ENCODE measurements at places on chromosomes 13 and 19. TPM values are rescaled to one million over a fixed set of nuclear protein-coding genes. Genes with fewer than 3 reads are reported as not detected.

- DNase-seq = no peak
Observed at GRCh38 chr19:38409631-38410133, 6.8 kb downstream of the FAM98C start.

DNA sequence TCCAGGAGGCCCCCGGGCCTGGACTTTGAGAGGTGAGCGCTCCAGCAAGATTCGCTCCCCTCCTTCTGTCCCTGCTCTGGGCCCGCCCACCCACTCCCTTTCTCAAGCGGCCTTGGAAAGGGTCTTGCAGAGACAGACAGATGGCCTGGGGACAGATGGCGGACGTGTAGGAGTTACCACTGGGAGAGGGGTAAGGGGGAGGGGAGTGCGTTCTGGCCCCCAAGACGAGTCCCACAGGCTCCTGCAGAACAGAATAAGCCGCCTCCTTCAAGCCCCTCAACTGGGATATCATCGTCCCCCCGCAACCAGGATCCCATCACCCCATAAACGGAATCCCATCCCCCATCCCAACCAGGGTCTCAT is 3.6 kb upstream of the TNFAIP8L1 start:
- no peak for DNase-seq

DNA sequence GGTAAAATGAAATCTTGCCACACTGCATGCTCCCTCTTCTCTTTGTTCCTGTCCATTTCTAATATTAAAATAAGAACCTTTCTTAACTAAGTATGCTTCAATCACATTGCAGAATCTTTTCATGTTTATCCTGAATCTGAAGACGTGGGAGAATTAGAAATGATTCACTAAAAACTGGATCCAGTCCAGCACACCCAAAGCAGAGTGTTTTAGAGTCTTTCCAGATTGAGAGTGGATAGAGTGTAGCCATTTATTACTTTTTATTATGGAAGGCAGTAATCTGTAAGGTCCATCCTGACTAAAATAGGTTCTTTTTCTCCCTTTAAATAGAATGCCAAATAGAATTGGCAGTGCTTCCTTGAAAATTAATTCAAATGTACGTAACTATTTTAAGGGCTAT is 453.5 kb downstream of the TDRD3 start:
- no peak for DNase-seq

GRCh38 chr19:12194827-12195731 is 32.2 kb downstream of the ZNF136 start:
- DNase-seq = no peak

- DNase-seq = no peak
Observed at GRCh38 chr13:95652821-95653220, 8.3 kb upstream of the DZIP1 start.

DNA sequence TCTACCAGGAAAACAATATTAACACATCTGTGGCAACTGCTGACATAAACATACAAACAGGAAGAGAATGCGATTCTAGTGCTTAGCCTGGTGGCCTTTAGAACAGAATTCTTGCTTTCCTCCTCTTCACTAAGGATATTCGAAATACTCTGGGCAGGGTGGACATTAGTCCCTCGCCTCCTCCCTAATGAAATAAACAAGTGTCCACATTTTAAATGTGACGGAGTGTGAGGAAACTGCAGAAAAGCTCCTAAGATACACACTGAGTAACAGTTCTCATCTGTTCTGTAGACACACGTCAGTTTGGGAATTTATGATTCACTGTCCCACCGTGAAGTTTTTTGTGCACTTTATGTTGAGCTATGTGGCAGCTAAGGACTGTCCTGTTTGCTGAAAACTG is 639 bp downstream of the STARD13 start:
- no peak for DNase-seq

- DNase-seq = peak; percentile 7
Observed at GRCh38 chr13:26585136-26585535, 27.7 kb downstream of the WASF3 start.

DNA sequence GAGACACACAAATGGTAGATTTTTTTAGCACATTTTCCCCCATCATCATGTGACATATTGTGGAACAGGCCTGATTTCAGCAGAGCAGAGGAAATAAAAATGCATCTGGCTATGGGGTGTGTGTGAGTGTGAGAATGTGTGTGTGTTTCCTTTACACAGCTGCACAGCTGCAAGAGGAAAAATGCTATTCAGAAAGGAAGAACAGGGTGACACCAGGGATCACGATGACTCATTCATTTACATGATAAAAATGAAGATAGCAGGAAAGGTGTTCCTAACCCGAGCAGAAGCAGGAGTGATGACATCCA is 469.5 kb upstream of the TSHZ3 start:
- DNase-seq = no peak

GRCh38 chr19:10682397-10683063 is 18.7 kb upstream of the QTRT1 start:
- no peak for DNase-seq

DNA sequence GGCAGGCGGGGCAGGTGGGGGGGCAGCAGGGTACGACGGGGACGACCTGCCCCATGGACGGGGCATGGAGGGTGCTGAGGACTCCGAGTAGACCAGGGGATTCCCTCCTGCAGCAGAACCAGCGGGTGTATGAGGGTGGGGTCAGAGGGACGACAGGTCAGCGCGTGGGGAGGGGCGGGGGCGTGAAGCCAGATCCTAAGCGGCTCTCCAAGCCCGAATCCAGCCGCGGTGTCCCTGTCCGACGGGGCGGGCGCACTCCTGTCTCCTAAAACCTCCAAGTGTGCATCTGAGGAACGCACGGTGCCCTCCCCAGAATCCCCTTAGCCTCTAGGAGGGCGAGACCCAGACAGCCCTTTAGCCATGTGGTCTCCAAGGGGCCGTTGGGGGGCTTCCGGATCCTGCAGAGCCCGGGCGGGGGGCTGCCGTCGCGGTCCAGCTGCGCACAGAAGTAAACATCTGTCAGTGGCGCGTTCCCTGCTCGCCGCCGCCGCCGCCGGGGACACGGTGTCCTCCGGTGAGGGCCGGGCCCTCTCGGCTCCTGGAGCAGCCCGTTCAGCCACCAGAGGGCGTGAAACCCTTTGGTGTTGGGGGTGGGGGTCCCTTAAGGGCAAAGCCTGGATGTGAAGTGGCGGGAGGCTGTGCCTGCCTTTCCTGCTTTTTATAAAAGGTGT is 730 bp downstream of the NRTN start:
- no peak for DNase-seq

GRCh38 chr13:98824376-98825160 is 72.1 kb upstream of the SLC15A1 start:
- no peak for DNase-seq

DNA sequence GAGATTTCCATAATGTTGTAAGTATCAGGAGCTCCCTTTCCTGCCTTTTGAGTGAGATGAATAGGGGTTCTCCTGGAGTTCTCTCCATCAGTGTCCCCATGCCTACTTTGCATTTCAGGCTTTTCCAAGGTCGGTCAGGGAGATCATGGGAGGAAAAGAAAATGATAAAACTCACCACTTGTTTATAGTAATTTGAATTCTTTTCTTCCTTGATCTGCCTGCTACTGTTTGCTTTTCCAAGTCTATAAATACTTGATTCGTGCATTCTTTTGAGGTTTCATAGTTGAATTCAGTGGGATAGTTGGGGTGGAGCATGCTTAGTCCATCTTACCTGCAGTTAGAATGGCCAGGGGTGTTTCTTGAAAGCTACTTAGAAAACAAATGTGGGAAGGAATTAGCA is 51.5 kb downstream of the PCCA start:
- DNase-seq = no peak

DNA sequence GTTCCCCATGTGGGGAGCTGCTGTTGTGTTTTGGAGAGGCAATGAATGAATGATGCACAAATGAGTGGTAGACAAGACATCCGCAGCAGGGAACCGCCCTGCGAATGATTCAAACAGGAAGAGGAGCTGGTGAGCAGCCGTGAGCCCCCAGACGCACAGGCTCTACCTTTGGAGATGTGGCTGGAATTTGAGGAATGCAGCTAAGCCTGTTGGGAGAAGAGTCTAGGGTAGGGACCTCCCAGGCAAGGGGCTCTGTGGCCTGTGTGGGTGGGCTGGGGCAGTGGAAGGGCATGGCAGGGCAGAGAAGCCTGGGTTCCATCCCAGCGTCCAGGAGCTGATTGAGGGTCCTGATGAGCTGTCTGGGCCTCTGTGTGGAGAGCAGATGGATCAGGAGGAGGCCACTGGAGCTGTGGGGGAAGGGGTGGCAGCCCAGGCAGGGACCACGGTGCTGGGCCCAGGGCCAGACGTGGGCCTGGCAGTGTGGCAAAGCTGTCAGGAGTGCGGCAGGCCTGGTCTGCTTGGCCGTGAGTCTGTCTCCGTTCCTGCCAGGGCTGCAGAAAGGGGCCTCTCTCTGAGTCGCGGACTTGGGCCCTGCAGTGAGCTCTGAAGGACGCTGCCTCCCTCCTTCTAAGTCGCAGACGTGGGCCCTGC is 41.8 kb upstream of the DCUN1D2 start:
- no peak for DNase-seq

DNA sequence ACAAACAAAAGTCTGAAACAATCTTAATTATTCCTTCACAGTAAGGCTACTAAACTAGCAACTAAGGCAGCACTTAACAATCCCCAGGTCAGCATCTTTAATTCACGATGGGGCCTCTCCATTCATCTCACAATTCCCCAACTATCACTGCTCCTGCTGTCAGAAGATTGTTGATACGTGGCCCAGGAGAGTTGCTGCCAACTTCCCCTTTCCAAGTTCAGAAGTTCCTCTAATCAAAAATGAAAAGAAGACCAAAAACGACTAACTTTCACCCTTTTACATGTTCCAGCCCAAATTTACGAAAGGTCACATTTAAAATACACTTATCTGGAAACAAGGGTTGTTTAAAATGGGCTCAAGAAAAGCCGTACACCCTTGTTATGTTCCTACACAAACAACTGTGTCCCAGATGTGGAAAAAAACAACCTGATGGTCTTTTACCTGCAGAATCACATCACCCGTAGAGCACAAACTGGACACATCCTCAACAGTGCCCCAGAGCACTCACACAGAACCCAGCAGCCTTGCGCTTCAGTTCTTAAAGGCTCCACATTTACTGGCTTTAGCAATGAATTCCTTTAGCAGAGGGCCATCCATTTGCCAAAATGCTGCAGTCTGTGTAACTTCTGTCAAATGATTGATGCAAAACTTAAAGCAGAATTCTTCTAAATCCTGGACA is 38.0 kb downstream of the PHF11 start:
- no peak for DNase-seq

DNA sequence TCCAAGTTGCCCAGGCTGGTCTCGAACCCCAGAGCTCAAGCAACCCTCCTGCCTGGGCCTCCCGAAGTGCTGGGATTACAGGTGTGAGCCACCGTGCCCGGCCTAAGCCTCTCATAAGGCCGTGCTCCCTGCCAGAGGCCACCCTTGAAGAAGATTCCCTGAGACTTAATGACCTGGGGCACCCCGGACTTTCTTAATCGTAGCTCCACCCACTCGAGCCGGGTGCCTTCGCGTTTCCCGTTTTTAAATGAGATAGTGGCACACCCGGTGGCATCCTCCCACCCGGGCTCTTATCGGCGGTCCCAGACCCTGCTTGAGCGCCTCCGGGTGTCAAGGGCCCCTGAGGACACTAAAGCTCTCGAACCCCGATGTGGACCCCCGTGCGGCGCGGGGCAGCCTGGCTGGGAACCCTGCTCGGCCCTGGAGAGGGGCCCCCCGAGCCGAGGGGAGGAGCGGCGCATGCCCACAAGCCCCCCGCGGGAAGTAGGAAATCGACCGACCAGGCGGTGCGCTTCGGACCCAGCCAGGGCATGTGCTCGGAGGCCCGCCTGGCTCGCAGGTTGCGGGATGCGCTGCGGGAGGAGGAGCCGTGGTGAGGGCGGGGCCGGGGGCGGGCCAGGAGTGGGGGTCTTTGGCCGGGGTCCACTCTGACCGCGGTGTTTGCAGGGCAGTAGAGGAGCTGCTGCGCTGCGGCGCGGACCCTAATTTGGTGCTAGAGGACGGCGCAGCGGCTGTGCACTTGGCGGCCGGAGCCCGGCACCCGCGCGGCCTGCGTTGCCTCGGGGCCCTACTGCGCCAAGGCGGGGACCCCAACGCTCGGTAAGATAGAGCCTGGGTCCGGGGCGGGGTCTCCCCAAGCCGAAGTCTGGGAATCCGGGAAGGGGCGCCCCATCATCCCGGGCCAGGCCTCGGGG is at the start of gene ANKLE1:
TSS of gene ANKLE1 (plus strand) at position 511 of the 914 bp plus-strand sequence. CDS start at position 531, 20 bp downstream.
- DNase-seq = no peak

DNA sequence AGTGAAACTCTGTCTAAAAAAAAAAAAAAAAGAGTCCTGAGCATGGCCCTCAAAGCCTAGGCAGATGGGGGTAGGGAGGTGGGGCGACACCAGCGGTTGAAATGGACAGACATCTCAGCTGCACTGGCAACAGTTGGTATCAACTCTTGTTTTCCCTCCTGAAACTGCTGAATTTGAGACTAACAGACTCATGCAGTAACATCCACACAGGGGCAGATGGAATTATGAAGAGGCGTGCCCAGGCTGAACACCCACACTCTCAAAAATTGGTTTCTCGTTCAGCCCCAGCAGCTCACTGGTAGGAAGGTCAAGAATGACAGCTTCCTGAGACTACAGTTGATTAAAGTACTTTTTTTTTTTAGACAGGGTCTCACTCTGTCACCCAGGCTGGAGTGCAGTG is 24.1 kb downstream of the PBX4 start:
- no peak for DNase-seq

DNA sequence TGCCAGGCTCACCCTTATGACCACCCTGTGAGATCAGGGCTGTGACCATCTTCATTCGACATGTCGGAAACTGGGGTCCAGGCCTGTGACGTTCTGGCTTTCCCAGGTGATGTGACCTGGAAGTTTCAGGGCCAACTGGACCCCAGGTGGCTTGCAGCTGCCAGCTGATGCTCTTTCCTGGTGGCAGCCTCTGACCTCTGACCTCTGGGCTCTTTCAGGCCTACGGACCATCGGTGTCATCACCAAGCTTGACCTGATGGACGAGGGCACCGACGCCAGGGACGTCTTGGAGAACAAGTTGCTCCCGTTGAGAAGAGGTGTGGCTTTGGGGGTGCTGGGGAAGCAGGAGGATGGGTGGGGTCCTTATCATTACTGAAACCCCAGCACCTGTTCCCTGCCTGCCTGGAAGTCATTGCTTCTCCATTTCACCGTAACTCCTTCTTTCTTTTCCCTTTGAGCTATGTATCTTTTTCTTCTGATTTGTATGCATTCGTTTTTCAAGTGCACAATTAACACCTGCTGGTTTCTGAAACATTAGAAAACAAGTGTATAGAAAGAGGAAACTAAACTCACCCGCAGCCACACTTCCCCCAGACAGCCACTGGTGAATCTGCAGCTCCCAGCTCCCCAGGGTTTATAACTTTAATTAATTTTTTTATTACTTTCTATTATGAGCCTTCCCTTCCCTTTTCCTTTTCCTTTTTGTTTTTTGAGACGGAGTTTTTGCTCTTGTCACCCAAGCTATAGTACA is 58.9 kb downstream of the TMED1 start:
- no peak for DNase-seq

DNA sequence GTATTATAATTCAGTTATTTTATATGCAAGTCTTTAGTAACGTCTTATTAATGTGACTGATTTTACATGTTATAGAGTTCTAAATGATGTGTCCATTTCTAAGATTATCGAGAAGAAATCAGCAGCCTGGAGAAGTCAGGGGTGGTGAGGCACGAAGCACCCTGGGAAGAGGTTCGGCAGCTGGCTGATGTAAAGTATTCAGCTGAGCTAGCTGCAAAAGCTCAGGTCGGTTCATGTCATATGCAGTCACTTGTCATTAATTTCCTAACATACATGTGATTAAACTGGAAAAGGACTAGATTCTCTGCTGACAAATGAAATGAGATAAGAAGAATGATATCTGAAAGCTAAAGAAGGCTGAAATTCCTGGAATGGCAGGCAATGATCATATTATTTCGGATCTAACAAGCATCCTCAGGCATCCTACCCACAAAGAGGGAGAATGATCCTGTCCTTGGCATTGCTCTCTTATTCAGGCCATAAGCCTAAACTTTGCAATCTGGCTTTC is 383.0 kb upstream of the SLITRK1 start:
- no peak for DNase-seq

The DPRX gene
- not detected for total RNA-seq

The DACT3 gene
- total RNA-seq = 1.7 TPM
